ENCODE measurements at places on chromosomes 1 and 21.

DNA sequence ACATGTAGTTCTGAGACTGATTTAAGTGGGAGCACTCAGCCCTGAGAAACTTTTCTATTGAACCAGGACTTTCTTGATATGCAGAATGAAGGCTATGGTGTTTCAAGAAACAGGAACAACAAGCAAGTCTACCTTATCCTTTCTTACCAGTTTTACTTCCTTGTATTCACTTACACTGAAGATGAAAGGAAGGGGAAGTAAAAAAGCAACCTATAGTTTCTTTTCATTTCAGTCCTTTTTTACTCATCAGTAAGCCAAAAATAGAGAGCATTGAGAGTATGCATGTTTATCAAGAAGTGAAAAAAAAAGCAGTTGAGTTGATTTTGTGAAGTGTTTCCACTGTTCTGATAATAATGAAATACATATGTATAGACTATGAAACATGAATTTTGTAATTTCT lies 1010.3 kb downstream of the AMY1C start:
- no peak for DNase-seq

GRCh38 chr1:172935062-172935592 lies 115.6 kb downstream of the TNFSF18 start:
- no peak for DNase-seq

- DNase-seq, result no peak
Observed at GRCh38 chr1:101337968-101338367, 101.1 kb downstream of the S1PR1 start.

- no peak for DNase-seq
Observed at GRCh38 chr21:28148400-28149064, 844.1 kb downstream of the LTN1 start.

GRCh38 chr21:46150491-46151121 lies 4.8 kb downstream of the FTCD start:
- no peak for DNase-seq

- DNase-seq, result no peak
Observed at GRCh38 chr21:31211836-31212235, 132.2 kb downstream of the TIAM1 start.

DNA sequence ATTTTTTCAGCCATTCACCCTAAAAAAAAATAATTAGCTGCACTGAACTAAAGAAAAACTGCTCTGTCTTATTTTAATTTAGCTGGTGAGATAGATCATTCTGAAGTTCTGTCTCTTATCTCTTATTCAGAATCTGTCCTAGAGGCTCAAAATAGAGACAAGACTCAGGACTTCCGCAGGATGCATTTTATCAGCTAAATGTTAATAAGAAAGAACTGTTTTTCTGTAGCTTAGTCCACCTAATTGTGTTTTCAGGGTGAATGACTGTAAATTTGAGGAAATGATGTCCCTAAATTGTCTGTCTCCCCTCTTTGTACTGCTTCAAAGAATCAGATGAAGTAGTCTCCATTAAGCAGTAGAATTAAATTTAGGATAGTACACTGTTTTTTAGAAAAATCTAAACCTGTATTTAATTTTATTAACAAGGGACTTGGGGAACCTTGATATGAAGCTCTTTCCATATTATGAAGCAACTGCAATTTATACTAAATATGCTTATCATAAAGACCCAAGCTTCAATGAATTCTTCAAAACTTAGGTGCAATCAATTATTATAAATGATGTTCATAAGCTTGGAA lies 671.9 kb downstream of the RWDD3 start:
- DNase-seq, result no peak

GRCh38 chr1:54312796-54313316 lies 93.3 kb downstream of the SSBP3 start:
- no peak for DNase-seq

DNA sequence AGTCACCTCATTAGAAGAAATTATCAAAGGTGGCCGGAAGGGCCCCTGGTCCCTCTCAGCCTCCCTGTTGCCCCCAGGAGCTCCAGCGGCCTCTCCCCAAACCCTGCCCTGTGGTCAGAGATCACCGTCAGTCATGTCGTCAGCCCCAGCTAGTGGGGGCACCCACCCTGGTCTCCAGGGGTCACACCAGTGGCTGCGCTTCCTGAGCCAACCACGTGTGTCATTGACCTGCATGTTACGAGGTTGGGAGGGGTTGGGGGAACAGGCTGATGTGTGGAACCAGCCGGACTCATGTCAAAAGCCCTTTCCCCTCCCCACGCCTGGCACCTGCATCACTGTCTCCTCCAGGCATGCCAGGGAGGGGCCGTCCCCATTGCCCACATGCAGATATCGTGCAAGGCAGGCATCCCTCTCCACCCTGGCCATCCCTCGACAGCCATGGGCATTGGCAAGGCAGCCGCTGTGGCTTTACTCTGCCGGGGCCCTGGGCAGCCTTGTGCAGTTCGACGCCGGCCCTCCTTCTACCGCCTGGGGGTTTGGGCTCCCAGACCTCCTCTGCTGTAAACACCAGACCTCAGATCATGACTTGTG lies 128.7 kb downstream of the CRYAA start:
- DNase-seq, result no peak

DNA sequence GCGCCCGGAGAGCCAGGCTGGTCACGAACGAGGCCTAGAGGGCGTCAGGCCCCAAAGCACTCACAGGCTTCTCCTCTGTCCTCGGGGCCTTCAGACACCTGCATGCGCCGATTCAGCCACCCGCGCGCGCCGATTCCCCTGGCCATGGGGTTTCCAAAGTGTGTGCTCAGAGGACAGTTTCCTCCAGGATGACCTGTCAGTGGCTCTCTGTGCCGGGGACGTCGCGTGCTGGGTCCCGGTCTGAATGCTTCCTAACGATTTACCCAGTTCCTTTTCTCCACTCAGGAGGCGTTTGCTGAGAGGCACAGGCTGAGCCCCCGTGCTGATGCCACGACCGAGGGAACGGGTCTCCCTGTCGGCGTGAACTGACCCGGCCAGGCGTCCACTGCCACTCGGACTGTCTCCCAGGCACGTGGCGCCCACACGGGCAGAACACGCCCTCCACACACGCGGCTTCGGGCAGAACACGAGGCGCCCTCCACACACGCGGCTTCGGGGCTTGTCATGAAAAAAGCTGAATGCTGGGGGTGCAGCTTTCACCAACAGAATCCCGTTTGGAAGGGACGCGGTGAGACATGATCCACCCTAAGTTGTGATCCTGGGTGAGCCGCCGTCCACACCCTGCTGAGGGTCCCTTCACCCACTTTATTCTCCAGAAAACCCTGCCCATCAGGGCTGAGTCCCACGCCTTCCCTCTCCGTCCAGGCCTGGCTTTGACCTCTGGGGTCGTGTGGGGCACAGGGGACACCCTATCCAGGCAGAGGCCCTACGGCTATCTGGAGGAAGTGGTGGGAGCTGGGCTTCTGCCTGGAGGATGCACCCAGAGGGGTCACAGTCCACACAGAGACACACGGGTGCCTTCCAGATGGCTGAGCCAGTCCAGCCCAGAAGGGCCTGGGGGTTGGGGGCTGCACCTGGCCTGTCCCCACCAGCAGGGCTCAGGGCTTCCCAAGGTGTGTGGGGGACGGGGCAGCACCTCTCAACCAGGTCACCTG lies 56.1 kb downstream of the COL6A1 start:
- no peak for DNase-seq

GRCh38 chr21:43976661-43977060 lies 35.4 kb upstream of the TRAPPC10 start:
- no peak for DNase-seq

DNA sequence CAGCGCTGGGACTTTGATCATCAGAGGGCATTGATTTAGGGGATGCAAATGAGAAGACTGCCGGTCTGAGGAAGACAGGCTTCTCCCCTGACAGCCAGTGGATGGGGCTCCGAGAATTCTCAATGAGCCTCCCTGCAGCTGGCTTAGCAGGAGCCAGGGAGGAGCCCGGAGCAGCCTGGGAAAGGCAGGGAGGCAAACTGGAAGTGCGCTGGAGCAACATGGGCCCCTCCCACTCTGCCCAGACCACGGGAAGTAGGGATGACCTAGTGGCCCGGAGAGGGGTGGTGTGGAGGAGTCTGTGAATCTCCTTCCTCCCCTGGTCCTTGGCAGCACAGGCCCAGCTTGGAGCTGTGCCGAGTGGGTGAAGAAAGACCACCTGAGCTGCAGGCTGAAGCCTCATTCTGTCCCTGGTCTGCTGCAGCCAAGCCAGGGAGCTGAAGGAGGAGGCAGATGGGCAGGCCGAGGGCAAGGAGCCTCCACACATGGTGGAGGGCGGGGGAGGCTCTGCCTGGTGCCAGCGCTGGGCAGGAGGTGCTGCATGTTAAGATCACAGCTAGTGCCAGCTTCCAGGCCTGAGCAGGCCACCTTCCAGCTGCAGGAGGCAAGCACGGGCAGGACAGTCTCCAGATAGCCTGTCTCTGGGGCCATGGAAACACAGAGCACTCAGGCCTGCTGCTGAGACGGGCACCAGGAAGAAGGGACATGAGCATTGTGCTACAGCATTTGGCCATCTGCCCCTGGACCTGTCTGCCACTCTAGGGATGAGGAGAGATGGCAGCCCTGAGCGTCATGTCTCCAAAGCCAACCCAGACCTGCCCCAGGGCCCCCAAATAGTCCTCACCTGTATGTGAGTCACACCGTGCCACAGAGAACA lies 12.2 kb upstream of the CLSTN1 start:
- no peak for DNase-seq

DNA sequence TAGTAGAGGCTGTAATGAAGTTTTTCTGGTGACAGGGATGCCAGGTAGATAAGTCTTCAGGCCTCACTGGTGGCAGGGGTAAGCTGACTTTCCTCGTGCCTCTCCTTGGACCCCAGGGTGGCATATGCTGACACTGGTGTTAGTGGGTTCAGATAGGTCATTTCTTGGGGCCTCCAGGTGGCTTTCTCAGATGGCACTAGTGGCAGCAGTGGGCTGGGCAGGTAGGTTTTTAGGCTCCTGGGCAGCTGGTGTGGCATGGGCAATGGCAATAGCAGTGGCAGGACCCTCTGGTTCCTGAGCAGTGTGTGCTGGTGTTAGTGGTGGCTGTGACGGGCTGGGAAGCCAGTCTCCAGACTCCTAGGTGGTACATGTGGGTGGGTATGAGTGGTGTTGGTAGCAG lies 140.3 kb downstream of the PTBP2 start:
- DNase-seq, result no peak

- no peak for DNase-seq
Observed at GRCh38 chr21:42532466-42533181, 19.0 kb downstream of the SLC37A1 start.

DNA sequence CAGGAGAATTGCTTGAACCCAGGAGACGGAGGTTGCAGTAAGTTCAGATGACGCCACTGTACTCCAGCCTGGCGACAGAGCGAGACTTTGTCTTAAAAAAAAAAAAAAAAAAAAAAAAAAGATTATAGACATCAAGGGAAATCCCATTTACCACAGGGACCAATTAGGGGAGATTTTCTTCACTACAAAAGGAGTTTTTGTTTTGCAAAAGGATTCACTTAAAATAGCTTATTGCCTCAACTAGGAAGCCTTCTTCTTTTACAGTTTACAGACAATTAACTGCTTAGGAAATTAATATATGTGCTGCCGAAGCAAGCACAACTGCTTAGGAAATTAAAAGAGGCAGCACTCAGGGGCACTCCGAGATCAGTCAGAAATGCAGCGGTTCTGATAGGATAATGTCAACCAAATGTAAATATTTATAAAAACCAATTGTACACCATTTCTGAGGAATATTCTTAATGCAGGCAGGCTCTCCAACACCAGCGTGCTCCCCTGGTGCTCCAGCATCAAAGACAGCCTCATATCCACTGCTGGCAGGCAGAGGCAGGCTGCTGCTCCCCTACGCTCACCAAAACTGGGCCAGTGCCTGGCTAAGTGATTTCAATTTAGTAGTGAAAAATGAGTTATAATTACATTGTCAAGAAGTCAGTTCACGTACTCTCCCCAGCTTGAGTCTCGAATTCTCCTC lies 107.9 kb upstream of the RAB4A start:
- DNase-seq, result no peak
